Bone marrow (tissue), 2 donors: ENCODE measurements at places on chromosomes 12 and 14.

GRCh38 chr14:39102265-39102968 lies 618 bp downstream of the SEC23A start:
- DNase-seq, result no peak

DNA sequence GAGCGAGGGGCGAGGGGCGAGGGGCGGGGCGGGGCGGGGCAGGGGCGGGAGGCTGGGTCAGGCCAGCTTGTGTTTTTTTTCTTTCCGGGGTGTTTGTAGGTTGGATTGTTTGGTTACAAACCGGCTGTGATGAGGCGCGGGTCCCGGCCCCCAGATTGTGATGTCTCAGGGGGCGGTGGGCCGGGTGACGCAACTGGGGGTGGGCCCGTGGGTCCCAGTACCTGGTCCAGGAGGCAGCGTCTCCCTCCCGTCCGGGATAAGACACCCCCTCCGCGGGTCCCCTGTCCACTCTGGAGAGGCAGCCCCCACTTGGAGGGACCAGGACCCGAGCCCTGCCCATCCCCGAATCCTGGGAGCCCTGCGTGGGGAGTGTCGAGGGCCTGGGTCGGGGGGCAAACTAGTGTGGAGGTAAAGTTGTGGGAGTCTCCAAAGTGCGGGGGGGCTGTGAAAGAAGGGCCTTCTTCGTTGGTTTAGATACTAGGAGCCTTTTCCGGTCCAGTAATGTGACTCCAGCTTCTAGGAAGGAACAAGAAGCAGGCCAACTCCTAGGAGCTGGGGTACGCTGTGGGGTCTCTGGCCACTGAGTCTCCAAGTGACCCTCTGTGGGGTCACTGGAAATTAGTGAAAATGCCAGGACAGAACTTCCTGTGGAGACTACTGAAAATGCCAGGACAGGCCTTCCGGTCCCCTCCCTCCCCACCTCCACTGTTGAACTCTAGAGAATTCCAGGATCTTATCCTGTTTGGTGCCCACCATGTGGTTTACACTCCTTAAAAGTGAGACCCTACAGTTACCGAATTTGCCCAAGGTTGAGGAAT lies 579 bp upstream of the CLMN start:
- no peak for DNase-seq

- DNase-seq, result no peak
These were observed 248.5 kb downstream of the RERGL start for GRCh38 chr12:17841496-17841895.

GRCh38 chr12:93886533-93887511 lies 209.6 kb downstream of the CRADD start:
- DNase-seq, result no peak

- no peak for DNase-seq
These were observed 74.8 kb downstream of the IFNG-AS1 start for GRCh38 chr12:68063900-68064590.

DNA sequence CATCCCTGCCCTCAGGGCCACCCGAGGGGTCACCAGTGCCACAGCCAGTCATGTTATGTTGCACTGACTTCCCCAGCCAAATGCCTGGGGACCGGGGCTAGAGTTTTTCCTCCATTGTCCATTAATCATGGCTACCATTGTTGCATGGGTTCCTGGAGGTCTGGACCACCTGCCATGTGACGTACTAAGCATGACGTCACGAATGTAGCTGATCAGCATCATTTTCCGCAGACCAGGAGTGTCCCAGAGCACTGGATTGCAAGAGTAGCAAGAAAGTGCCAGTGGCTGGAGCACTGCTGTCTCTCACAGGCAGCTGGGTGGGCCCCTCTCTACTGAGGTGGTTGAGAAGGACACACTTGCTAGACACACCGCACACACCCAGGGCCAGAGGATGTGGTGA lies 6.9 kb upstream of the C14orf180 start:
- DNase-seq, result no peak

- no peak for DNase-seq
These were observed 943 bp upstream of the MGAT4C start for GRCh38 chr12:86257134-86257533.

DNA sequence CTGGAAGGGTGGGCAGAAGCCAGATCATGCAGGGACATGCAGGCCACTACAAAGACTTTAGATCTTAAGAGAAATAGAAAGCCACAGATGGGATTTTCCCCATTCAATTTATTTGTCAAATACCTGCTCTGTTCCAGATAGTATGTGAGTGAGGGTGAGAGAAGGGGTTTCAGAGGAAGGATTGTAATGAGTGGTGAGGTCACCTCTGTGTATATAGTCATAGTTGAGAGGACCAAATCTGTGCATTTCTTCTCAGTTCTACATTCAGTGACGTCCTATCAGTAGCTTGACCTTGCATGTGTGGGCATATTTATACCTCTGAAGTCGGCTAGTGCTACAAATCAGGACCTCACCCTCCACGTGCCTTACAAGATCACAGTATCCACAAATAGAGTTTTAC lies 31.2 kb upstream of the RBM19 start:
- no peak for DNase-seq

DNA sequence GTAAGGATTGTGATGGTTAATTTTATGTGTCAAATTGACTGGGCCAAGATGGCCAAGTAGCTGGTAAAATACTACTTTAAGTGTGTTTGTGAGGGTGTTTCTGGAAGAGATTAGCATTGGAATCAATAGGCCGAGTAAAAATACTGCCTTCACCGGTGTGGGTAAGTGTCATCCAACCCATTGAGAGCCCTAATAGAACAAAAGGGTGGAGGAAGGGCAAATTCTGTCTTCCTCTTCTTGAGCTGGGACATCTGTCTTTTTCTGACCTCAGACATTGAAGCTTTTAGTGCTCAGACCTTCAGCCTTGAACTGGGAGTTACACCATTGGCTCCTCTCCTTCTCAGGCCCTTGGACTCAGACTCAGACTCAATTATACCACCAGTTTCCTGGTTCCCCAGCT lies 8.0 kb upstream of the ETV6 start:
- DNase-seq, result no peak

- no peak for DNase-seq
These were observed 226.2 kb upstream of the CRY1 start for GRCh38 chr12:107319533-107320032.

DNA sequence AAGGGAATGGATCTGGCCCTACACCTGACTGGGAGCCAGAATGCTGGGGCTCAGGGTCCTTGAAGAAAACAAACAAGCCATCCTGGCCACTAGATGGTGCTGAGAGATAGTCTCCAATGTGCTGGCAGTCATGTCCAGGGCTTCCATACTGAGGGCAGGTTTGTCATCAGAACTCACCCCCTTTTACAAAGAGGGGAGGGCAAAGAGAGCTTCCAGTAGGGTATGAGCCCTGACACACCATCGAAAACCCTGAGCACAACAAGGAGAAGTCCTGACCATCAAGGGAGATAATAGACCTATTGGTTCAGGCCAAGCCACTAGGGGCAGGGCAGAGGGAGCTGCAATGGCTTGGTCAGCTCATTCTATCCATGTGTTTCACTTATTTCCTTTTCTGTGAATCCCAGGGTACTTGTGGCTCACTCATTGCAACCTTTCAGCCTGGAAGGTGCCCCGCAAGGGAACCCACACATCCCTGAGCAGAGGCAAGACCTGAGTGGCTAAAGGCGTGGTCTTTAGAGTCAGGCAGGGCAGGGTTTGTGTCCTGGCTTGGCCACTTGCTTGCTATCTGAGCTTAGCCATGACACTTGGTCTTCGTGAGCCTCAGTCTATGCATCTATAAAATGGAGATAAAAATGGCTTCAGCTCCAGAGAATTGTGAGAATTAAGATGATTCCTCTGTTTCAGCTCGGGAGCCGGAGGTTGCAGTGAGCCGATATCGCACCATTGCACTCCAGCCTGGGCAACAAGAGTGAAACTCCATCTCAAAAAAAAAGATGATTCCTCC lies 6.2 kb upstream of the PLEKHH1 start:
- DNase-seq, result peak; percentile 28

DNA sequence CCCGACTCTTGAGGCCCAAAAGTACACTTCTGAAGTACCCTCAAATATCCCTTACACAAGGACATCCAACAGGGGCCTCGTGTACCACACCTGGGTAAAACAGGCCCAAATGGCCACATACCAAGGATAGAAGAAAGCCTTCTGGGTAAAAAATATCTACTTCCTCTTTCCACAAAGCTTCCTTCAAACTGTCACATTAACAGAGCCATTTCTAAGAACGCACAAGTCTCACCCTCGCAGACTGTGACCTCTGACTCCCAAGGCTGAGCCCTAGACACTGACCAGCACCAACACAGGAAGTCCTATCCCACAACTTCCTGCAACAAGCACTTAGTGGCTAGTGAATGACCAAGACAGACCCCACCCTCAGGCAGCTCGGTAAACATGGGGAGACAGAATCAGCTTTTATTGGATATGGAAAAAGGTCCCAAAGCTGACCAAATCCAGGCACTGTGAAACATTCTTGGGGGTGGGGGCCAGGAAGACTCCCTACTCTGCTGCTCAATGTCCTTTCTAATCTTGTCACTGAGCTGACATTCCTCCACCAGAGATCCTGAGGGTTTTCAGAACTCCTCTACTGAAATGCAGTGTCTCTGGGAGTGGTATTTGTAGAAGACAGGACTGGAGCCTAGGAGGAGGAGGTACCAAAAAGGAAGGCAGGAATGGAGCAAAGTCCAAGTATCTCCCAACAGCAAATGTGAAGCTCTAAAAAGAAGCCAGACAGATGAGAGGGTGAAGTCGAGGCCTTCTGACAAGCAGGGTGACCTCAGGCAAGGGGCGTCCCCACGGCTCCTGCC lies 15.9 kb downstream of the KCTD10 start:
- DNase-seq, result no peak
